Colonic mucosa (tissue), 4 donors: ENCODE measurements at places on chromosomes 3 and 15.

DNA sequence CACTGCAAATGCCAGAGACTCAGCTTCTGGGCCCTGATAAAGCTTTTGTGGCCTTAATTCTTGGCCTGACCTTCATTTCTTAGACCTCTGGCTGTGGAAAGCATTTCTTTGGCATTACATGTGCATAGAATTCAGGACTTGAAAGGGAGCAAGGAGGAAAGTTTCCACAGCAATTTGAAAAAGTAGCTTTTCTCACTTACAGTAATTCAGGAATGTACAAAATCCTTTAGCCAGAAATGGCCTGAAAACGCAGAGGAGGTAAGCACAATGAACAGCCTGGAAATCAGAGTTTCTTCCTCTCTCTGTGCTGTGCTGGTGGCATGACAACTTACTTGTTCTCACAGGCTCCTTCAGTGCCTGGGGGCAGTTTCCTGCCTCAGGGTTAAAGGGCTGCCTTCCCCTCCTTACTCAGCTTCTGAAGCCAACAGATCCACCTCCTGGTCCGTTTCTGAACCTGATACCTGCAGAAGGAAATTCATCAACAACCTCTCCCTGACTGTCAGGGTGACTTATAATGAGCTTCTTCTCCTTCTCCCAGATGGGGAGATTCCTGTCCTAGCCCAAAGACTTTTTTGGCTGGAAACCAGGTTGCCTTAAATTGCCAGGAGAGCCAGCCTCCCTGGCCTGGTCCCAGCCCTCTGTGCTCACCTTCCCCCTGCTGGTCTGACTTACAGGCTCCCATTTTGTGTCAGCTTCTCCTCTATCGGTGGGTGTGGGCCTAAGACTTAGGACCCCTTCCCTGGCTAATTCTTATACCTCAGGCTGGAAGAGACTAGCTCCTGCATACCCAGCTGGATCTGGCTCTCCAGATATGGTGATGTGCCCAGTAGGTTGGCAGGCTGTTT lies 102.3 kb downstream of the MYRIP start:
- no peak for DNase-seq

DNA sequence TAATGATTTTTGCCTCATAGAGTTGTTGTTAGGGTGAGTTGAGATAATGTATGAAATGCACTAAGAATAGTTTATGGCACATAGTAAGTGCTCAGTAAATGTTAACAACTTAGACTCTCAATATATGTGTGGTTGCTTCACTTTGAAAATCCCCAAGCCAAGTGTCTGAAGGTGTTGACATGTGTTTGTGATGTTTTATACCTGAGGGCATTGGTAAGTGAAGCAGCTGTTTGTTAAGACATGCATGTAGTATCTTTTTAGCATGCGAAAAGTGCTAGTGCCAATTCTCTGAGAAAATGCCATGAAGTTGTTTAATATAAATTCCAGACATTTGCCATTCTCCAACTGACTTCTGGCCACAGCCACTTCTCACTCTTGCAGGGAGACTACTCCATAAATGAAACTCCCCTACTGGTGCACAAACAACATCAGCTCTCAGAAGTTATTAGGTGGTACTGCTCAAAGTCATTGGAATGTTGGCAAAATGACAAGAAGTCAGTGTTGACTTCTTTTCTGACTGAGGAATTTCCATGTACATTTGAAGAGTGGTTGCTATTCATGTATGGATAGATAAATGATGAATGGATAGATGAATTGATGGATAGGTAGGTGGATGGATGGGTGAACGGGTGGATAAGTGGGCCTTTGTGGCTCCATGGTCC lies 103.6 kb upstream of the NUDT16 start:
- DNase-seq = no peak

DNA sequence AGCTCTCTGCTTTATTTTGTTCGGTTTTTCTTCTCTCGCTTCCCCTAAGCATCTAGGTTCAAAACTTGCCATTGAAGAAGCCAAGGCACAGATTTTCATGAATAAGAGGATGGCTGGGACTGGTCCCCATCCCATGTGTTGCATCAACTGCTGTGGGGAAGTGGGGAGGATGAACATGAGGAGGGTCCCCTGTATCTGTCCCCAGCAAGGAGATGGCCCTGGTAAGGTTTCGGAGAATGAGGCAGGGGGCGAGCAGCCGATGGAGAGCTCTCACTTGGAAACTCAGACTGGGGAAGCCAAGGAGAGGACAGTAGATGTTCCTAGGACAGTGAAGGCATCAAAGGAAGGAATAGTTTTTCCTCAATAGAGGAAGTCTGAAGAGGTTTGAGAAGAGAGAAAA lies 142.0 kb upstream of the ATP2B2 start:
- DNase-seq = no peak

- no peak for DNase-seq
Observed at GRCh38 chr3:197381371-197381770, 83.0 kb upstream of the DLG1 start.

DNA sequence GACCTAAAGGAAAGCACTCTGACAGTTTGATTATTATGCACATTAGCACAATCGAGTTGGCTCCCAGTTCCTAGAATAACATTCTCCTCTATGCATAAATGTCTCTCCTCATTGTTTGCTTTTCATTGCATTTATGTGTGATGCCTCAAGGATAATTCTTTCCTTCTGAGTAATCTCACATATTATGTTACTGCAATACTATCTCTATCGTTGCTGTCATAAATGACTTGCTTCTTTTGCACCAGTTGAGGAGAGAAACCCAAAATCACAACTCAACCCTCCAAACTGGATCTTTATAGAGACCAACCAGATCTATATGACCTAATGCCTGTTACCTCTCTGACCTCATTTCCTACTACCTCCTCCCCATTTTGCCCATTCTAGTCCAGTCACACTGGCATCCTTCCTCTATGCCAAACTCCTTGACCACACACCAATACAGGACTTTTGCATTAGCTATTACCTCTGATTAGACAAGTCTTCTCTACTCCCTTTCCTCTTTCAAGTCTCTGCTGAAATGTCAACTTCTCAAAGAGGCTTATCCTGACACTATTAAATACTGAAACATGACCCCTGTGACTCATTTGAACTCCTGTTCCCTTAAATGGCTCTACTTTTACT lies 1026.0 kb downstream of the TUSC7 start:
- DNase-seq = no peak

- DNase-seq = no peak
Observed at GRCh38 chr3:49406571-49407565, 4.9 kb downstream of the RHOA start.

DNA sequence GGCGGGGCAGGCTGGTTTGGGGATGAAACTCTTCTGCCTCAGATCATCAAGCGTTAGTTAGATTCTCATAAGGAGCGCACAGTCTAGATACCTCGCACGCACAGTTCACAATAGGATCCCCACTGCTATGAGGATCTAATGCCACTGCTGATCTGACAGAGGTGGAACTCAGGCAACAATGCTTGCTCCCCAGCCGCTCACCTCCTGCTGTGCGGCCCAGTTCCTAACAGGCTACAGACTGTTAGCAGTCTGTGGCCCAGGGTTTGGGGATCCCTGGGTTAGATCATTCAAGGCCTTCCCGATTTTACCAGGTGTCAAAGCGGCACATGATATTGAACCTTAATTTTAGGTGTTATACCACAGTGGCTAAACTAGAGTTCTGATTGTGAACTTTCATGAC lies 232.8 kb downstream of the UBE2E2 start:
- DNase-seq = no peak

- no peak for DNase-seq
Observed at GRCh38 chr15:83516935-83517334, 69.8 kb downstream of the SH3GL3 start.

- no peak for DNase-seq
Observed at GRCh38 chr15:88482263-88482662, 14.8 kb downstream of the MRPS11 start.

GRCh38 chr3:133137042-133137996 lies 99.1 kb downstream of the TMEM108 start:
- no peak for DNase-seq

- no peak for DNase-seq
Observed at GRCh38 chr3:126621627-126622345, 33.1 kb downstream of the TXNRD3 start.

DNA sequence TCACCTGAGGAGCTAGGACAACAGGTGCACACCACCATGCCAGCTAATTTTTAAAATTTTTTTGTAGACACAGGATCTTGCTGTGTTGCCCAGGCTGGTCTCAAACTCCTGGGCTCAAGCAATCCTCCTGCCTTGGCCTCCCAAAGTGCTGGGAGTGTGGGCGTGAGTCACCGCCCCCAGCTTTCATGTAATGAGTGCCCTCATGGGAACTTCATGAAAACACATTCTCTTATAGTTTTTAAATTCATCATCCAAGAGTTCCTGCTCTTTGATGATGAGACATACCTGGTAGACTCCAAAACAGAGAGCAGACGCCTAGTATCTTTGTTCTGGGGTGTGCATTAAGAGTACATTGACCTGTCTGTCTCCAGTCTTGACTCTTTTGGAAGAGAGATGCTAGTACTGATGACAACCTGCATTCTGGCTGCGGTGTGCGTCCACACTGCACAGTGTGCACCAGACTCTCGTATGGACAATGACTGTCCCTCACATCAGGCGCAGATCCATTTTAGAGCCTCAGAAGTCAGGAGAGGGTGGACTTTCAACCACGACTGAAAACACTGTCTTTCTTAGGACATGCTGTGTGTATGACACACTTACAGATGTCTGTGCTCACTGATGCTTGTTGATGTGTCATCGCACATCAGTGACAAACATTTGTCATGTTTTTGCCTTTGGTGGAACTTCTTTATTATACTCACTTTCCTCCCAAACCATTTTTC lies 2.0 kb downstream of the NRROS start:
- no peak for DNase-seq

DNA sequence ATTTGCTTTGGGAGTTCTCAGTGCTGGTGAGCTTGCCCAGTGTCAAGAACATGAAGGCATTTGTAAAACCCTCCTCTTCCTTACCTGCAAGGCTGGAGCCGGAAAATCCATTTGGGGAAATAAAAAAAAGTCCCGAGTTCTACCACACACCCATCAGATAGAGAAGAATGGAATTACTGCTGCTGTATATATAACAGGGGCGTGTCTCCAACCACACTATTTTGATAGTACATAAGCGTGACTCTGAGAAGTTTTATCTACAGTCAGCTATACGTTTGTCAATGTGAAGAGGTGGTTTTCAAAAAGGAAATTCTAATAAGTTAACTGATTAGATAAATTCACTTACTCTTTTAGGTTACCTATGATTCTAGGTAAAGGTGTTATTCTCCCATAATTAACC lies 1.3 kb upstream of the CPA3 start:
- no peak for DNase-seq

DNA sequence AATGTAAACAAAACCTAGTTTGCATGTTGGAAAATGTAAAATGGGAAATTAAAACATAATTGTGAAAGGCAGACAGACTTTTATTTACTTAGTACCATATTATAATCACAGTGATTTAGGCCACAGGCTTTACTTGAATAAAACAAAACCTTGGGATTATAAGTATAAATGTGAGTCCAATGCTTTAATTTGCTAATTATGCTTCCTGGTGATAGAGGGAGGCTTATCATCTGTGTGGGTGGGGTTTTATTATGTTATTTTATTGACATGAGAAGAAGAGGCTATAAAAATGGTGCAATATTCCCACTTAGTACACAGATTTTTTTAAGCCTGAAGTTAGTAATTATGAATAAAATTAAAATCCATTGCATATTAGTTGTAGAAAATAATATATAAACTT lies 248.3 kb upstream of the TBL1XR1 start:
- no peak for DNase-seq

- no peak for DNase-seq
Observed at GRCh38 chr3:47536221-47536891, 22.8 kb upstream of the ELP6 start.

DNA sequence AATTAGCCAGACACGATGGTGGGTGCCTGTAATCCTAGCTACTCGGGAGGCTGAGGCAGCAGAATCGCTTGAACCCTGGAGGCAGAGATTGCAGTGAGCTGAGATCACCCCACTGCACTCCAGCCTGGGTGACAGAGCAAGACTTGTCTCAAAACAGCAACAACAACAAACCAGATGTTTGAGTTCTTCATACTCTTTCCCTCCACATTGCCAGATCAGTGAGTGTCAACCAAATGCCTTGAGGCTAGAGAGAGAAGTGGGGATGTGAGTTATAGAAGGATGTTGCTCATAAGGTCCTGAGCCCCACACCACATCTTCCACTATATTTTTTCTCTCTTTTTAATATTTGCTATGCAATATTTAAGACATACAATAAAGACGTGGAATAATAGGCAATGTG lies 19.8 kb downstream of the MAPKBP1 start:
- no peak for DNase-seq

- no peak for DNase-seq
Observed at GRCh38 chr15:63086947-63087346, 34.7 kb upstream of the LACTB start.

DNA sequence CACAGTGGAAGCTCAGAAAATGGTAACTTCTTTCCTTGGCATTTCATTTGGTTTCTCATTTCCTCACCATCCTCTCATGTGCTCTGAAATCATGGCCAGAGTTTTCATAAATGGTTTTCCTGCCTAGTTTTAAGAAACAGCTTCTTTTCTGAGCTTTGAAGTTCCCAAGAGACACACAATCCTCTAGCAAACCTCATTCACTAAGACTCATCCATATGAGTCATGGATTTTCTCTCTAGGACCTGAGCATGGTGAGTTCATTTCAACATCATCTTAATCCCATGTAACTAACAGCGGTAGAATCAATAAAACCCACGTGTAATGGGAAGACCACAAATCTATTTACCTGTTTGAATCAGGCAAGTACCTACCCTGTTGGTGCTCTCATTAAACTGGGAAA lies 274.5 kb upstream of the LRTM1 start:
- no peak for DNase-seq

- DNase-seq = no peak
Observed at GRCh38 chr3:52843108-52843865, 8.5 kb upstream of the MUSTN1 start.

DNA sequence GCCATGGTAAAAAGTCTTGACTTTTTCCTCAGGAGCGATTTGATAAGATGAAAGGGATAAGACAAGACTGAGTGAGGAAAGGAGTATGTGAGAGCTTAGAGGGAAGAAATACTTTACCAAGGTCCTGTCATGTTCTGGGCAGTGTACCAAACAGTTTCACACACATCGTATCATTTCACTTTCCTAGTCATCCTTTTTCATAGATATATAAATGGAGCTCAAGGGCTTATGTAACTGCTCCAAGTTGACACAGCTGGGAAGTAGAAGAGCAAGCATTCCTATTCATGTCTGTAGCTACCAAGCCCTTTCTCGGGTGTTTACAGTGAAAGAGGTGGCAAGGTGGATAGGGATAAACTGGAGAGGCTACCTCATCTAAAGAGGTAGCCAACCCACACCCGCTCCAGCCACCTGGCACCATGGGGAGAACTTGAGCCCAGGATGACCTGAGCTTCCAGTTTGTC lies 57.4 kb downstream of the MRPS25 start:
- no peak for DNase-seq

GRCh38 chr15:44066211-44066827 lies 128.8 kb downstream of the FRMD5 start:
- DNase-seq = peak; percentile 72

DNA sequence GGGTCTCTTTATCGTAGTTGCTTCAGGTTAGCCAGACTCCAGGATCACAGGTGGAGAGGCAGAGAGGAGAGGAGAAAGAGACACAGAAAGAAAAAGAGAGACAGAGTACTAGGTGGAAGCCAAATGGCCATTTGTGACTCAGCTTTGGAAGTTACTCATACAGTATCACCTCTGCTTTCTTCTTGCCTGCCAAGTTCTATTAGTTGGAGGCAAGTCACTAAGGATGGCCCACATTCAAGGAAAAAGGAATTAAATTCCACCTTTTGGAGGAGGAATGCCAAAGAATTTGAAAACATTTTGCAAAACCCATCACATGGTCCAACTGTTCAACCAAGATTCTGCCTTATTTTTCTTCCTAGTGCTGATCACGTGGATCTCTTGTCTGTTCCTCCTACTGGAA lies 291.1 kb downstream of the CHL1 start:
- DNase-seq = no peak
